ENCODE measurements at places on chromosomes 6 and 20.

DNA sequence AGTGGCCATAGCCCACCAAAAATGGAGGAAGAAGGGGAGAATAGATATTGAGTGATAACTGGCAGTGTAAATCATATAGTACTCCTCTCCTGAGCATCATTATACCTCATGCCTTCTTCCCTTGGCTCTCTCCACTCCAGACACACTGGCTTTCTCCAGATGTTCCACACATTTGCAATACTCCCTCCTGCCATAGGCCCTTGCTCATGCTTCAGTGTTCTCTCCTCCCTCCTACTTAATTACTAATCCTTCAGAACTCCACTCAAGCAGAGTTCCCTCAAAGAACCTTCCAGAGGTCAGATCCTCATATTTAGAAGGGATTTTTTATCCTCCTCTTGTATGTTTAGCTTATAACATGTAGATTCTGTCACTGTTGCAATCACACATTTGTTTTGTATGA is 279.5 kb upstream of the SUPT3H start:
- DNase-seq: no peak

DNA sequence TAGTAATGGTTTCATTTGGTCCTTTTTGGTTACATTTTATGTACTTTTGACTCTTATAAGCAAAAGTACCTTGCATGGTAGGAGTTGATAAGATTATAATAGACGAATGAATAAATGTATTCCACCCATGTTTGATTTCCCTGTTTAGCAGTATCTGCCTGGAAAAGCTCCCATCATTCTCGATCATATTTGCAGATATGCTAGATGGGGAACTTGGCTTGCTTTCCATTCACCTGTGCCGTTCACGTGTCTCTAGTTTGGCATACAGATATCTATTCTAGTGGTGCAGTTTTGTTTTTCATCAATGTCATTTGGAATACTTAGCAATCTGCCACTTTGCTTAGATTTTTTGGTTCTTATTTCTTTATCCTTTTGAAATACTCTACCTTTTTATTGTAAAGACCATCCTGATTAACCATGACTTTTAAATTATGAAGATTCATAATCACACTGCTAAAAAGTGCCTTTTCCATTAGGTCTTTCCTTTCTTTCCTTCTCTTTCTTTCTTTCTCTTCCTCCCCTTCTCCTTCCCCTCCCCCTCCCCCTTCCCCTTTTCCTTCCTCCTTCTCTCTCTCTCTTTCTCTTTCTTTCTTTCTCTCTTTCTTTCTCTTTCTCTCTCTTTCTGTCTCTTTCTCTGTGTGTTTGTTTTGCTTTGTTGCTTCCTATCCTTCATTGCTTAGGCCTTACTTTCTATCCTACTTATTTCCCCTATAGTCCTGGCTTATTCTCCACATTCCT is 40.4 kb downstream of the ANKS1A start:
- no peak for DNase-seq

GRCh38 chr6:20575125-20575524 is 40.9 kb downstream of the CDKAL1 start:
- no peak for DNase-seq

GRCh38 chr20:24102290-24102689 is 113.7 kb upstream of the GGTLC1 start:
- DNase-seq: no peak

GRCh38 chr6:13485303-13485702 is 2.1 kb downstream of the GFOD1 start:
- DNase-seq: no peak

DNA sequence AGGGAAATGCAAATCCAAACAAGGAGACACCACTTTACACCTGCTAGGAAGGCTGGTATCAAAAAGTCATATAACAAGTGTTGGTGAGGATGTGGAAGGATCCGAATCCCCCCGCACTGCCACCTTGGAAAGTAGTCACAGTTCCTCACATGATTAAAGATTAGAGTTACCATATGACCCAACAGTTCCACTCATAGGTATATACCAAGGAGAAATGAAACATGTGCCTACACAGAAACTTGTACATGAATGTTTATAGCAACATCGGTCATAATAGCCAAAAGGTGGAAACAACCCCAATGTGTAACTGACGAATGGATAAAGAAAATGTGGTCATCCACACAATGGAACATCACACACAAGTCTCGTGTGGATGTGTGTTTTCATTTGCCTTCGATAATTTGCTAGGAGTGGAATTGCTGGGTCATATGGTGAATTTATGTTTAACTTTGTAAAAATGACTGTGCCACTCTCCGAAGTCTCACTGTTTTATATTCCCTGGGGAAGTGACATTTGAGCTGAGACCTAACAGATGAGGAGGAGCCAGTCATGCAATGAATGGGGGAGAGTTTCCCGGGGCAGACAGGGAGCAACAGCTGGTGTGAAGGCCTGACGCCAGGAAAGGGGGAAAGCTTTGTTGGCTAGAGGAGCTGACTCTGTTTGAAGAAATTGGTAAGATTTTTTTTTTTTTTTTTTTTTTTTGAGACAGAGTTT is 125.9 kb upstream of the MLN start:
- DNase-seq: no peak

- DNase-seq: no peak
Observed at GRCh38 chr20:11235058-11235457, 561.3 kb upstream of the JAG1 start.

DNA sequence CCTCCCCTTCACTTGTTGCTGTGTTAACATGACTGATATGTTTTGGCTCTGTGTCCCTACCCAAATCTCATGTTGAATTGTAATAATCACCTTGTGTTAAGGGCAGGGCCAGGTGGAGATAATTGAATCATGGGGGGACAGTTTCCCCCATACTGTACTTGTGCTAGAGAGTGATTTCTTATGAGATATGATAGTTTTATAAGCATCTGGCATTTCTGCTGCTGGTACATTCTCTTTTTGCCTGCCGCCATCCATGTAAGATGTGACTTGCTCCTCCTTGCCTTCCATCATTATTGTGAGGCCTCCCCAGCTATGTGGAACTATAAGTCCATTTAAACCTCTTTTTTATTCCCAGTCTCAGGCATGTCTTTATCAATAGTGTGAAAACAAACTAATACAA is 185.0 kb downstream of the TBX18 start:
- no peak for DNase-seq

DNA sequence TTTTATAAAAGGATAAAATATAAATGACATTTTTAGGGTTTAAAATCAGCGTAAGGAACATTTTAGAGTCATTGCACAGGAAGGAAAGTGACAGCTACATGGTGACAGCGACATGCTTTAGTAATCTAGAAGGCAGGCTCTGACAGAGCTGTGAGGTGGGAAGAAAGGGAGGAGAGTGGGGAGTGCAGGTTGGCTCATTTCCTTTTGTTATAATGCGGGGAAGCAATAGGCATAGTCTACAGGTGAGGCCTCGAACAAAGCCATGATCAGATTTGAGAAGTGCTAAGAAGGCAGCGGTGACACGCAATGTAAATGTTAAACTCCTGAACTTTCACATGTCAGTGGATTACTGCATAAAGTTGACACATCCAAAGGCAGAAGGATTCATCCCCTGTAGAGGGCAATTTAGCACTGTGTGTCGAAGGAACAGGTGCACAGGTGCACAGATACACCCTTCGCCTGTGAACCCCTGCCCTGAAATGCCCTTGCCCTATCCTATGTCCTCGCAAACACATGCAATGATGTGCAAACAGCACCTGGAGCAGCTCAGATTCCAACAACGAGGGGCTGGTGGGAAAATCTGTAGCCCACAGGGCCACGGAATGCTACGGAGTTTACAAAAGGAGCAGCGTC is 32.4 kb upstream of the SMOC2 start:
- no peak for DNase-seq
